ENCODE measurements at places on chromosomes 5 and 9.
A peak's percentile ranks its signal among the peaks of the same experiment; 100 is the strongest.

DNA sequence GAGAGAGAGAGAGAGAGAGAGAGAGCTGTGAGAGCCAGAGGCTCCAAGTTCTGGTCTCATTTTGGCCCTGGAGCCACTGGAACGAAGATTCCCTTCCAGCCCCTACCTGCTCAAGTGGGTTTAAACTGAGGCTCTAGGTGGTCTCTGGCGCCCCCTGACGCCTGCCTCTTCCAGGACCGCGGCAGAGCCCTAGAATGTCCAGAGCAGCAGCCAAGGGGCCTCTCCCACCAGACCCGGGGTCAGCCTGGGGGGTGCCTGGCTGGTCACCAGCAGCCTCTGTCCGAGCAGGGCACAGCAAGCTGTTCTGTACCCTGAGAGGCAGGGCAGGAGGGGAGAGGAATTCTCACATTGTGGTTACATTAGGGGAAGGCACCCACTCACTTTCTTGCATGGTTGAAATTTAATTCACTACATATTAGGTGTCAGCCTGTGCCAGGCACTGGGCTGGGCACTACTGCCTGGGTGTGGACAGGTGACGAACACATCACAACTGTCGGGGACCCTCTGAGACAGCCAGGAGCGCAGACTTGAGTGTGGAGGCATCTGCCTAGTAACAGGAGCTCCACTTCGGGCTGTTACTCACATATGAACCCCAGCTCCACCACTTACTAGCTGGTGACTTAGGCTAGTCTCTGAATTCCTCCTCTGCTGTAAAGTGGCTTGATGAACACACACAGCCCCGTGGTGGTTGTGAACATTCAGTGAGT, 44.5 kb downstream of the AMBP start:
- no peak for DNase-seq

DNA sequence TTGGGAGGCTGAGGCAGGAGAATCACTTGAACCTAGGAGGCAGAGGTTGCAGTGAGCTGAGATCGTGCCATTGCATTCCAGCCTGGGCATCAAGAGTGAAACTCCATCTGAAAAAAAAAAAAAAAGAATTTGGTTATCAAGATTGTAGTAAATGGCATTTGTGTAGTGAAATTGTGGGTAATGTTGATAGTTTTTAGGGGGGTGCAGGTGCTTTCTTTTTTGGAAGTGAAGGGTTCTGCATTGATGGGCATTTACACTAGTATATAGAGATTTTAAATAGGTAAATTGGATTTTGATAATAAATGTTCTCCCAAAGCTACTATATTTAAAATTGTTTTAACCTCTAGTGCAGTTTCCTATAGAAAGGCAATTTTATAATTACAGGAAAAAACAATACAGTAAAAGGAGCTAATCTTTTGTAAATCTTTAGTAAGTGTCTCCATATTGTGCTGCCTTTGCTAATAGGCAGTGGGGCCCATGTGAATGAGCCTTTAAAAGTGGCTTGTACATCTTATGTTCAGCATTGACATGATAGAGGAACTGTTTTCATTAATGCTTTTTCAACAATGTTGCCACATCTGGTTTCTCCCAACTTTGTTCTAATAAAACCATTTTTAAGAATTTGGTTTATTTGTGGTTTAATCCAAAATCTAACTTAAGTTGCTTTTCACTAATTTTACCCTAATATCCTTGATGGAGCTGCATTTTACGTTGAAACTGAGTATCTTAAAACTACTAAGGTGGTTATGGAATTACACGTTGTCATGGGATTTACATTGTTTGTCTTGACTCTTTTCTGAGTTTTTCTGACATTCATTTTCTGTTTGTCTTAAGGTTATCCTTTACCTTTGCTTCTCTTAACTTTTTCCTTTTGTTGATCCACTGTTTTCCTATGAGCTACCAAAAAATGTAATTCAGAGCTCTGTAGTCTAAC, 11.1 kb downstream of the MATR3 start:
- DNase-seq, result no peak

DNA sequence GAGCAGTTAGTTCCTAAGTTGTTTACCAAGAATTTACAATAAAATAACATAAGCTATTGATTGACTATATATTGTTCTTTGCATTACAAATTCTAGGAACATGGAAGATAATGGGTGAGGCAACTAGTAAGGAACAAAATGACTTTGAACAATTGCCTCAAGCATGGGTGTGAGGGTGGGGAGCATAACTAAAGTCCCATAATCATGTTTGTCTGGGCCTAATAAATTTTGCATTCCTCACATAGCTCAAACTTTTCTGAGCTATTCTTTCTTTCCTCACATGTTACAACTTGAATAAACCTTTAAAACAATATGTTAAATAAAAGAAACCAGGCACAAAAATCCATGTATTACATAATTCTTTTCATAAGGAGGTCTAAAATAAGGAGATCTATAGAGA, 1066.1 kb downstream of the NR2F1-AS1 start:
- no peak for DNase-seq

GRCh38 chr9:14278291-14278721, 35.6 kb downstream of the NFIB start:
- no peak for DNase-seq

- no peak for DNase-seq
Observed at GRCh38 chr5:50886657-50887345, 220.4 kb downstream of the PARP8 start.

- DNase-seq, result no peak
Observed at GRCh38 chr9:13847270-13847669, 466.7 kb downstream of the NFIB start.

DNA sequence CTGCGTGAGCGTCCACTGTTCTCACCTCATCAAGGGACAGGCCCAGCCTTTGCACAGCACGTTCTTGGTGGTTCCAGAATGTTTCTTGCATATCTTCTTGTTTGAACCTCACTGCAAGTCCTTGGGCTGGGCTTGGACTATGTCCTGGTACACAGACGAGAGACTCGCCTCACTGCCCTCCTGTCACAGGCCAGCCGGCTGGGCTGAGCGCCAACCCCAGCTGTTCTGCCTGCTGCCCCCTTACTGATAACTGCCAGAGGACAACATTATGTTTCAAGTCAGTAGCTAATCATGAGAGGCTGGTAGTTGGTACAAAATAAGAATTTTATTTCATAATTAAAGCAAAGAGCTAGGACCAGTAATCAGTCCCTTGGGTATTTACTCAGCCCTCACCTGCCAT, 52.8 kb upstream of the LRRTM2 start:
- DNase-seq, result no peak

GRCh38 chr9:1048231-1048619, 1.9 kb upstream of the DMRT2 start:
- no peak for DNase-seq

- no peak for DNase-seq
Observed at GRCh38 chr5:145218019-145218418, 617.1 kb downstream of the PRELID2 start.

GRCh38 chr9:27379311-27380251, 82.6 kb upstream of the EQTN start:
- no peak for DNase-seq

- DNase-seq, result no peak
Observed at GRCh38 chr5:50724-51499, 41.1 kb upstream of the PLEKHG4B start.

GRCh38 chr5:108312258-108312657, 69.6 kb downstream of the FBXL17 start:
- DNase-seq, result no peak

- DNase-seq, result no peak
Observed at GRCh38 chr9:86633945-86634344, 279.7 kb upstream of the TUT7 start.

DNA sequence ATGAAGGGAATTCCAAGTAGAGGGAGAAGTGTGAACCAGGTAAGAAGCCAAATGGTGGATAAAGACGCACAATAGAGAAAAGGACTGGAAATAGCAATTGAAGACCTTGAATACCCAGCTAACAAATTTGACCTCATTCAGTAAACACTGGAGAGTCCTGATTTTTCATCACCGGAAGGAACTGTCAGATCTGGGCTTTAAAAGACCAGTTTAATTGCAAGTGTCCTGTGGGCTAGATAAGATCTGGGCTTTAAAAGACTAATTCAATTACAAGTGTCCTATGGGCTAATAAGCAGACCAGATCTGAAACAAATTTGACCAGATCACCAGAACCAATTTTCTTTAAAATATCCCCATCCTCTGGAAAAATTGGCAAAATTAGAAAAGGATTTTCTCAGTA, 380.0 kb downstream of the ACTL7B start:
- no peak for DNase-seq

GRCh38 chr9:111622626-111623025, 8.5 kb upstream of the DNAJC25 start:
- DNase-seq, result no peak

GRCh38 chr5:65809817-65810531, 88.0 kb downstream of the NLN start:
- no peak for DNase-seq

GRCh38 chr9:91945277-91946085, 4.5 kb downstream of the ROR2 start:
- peak; percentile 41 for DNase-seq

DNA sequence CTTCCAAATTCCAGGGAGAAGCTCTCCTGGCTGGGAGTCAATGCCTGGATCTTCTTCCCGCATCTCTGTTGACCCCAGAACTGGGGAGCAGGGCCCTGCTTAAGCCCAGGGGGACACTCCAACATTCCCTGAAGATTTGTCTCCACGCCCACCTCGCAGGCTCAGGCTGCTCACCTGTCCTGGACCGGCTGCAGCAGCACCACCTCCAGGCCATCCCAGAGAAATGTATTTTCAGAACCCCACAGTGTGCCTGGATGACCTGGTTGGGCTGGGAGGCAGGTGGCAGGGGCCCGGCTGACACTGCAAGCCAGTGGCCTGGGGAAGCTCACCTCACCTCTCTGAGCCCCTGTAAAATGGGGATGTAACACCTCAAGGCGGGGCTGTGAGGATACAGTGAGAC, 27.1 kb upstream of the ZBTB43 start:
- DNase-seq, result no peak

DNA sequence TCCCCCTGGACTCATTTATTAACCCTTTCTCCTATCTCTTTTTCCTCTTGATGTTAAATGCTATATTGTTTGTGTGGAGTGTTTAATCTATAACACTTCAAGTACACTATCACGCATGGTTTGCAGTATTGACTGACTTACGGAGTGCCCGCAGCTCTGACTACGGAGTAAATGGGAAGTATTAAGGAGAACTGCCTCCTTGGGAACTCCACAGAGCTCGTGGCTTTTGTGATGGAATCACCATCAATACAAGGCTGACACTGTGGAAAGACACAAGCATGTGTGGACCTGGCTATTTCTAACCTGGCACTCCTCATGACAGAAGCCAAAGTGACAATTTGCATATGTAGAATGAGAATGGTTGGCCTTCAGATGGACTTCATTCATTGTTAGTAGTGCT, 66.2 kb downstream of the SFXN1 start:
- no peak for DNase-seq

GRCh38 chr5:133400120-133400519, 212.2 kb downstream of the FSTL4 start:
- DNase-seq, result no peak

DNA sequence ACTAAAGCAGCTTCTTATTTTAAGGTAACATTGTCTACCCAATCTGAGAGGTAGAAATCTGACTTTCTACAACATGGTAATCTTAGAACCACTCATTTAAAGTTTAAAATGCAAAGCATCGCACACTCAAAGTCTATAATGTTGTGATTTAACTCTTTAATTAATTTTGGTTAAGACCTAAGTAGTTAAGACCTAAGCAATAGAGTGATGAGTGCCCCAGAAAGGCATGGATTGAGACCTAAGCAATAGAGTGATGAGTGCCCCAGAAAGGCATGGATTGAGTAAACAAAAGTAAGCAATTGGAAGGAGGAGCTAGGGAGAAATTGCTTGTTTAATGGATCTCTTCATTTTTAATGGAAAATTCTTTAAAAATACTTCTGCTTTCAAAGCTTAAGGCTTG, 86.8 kb downstream of the NLN start:
- DNase-seq, result no peak

DNA sequence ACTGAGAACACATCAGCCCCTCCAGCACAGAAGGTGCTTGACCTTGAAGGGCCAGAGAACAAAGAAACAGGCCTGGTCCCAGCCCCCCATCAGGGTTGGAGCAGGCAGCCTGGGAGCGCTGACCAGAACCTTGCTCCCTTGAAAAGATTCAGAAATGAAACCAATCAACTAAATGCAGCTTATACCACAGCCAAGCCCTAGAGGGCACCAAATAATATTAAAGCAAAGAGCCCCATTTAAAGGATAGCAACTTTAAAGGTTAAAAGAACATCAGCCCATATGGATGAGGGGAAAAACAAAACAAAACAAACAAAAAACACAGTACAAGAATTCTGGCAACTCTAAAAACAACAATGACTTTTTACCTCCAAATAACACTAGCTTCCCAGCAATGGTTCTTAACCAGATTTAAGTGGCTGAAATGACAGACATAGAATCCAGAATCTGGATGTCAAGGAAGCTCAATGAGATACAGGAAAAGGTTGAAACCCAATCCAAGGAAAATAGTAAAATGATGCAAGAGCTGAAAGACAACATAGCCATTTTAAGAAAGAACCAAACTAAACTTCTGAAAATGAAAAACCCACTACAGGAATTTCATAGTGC, 471.9 kb downstream of the MTRR start:
- DNase-seq, result peak; percentile 8

DNA sequence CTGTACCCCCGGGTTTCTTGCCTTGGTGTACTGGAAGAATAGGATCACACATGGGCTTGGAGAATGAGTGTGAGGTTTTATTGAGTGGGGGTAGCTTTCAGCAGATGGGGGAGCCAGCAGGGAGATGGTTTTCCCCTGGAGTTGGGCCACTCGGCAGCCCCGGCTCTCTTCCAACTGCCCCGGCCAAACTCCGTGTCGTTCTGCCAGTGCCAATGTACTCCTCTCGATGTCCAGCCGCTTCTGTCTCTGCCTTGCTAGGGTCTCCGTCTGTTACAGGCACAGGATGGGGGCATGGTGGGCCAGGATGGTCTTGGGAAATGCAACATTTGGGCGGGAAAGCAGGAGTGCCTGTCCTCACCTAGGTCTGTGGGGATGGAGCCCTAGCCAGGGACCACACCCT, 7.6 kb upstream of the PLPP6 start:
- DNase-seq, result no peak

DNA sequence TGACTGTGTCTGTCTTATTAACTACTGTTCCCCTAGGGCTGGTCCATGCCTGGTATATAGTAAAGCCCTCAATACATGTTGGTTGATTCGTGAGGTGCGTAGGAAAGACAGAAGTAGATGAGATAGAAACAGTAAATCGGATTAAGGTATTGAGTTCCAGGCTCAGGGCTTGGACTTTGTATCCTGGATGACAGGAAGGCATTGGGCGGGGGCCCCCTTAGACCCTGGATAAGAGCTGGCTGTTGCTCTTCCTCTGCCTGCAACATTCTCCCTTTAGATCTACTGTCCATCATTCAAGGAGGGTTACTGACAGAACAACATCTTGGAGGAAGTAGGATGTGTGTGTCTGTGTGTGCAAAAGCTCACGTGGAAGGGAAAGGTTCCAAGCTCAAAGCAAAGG, 31.2 kb upstream of the CTNNA1 start:
- DNase-seq, result no peak

DNA sequence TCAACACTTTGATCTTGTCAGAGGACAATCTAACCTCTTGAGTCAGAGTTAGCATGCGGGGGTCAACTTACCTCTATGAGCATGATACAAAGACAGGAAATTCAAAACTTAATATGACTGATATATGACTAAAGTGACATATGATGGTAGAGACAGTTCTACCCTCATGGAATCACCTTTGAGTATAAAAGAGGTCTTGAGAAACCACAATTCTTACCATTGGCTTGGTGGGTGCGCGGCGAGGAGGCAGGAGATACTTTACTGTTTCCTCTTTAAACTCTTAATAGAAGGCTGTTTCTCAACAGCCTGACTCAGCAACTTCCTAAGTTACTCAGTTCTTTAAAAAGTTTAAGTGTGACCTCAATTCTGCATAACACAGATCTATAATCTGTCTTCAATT, 372.8 kb downstream of the KIAA0825 start:
- DNase-seq, result no peak

Data from right kidney (tissue), 9 donors.